ENCODE measurements at places on chromosomes 5 and 9.

GRCh38 chr9:86637515-86637914, 283.3 kb upstream of the TUT7 start:
- DNase-seq, result no peak

GRCh38 chr9:96782235-96782634, 4.3 kb upstream of the ZNF510 start:
- DNase-seq, result no peak

GRCh38 chr5:93741136-93741811, at the start of gene POU5F2:
Gene POU5F2, minus strand, starts transcription at chr5:93741600. Its CDS starts 37 bp downstream, at chr5:93741563.
- DNase-seq, result no peak

- no peak for DNase-seq
Measured at GRCh38 chr9:120625222-120625621, 45.3 kb upstream of the CDK5RAP2 start.

DNA sequence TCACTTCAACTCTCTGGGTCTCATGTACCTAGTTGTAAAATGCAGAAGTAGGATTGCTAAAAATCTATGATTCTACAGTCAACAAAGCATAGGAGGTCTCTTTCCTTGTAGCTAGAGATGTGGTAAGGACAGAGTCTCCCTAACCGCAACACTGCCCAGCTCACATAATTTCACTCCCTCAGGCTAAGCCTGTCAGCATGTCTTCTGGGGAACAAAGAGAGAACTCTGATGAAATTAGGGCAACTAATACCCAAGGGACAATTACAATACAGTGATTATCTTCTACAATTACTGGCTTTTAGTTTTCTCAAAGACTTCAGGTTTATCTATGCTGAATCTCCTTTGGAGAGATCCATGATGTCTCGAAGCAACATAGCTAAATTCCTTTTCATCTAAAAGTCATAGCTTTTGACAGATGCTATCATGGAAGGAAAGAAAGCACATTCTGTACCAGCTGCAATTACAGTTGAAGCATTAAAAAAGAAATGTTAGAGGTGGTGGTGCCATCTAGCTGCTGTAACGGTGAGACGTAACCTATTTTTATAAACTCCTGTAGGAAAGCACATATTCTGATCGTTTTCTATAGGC, 141.1 kb upstream of the TARS1 start:
- DNase-seq, result no peak

DNA sequence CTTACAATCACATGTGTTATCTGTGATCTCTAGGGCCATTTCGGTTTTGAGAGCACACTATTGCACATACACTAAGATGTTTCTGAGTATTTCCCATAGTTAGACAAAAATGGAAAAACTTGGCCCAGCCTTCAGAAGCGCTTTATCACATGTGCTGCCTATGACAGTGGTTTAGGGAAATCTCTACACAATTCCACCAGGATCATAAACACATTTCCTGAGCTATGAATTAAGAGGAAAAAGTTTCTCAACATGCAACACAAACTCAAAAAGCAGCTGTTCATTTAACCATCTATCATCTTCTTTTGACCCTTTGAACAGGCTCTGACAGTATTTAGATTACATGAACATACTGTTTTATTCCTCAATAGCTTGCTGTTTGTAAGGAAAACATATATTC, 15.1 kb downstream of the FGF1 start:
- DNase-seq, result no peak
